Fibroblast of skin of abdomen (primary cell): ENCODE measurements at places on chromosomes 2 and 18.
A peak's percentile ranks its signal among the peaks of the same experiment; 100 is the strongest.

GRCh38 chr2:156540706-156541105 is 104.5 kb downstream of the GPD2 start:
- DNase-seq = no peak

DNA sequence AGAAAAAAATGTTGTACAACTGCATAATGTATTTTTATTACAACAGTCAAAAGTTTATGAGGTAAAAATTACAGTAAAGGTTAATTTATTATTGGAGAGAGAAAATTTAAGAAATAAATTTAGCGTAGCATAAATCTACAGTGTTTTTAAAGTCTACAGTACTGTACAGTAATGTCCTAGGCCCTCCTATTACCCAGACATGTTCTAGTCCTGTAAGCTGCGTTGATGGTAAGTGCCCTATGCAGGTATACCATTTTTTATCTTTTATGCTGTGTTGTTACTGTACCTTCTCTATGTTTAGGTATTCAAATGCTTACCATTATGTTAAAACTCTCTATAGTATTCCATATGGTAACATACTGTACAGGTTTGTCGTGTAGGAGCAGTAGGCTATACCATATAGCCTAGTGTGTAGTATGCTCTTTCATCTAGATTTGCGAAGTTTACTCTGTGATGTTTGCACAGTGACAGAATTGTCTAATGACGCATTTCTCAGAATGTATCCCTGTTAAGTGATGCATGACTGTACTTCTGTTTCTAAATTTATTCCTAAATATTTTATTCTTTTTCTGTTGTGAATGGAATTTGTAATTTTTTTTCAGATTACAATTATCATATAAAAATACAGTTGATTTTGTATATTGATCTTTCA is 24.5 kb downstream of the ABI2 start:
- no peak for DNase-seq

GRCh38 chr18:770583-770961 is 41.5 kb downstream of the YES1 start:
- DNase-seq = no peak

GRCh38 chr2:172333235-172333977 is 94.0 kb upstream of the ITGA6 start:
- DNase-seq = no peak

DNA sequence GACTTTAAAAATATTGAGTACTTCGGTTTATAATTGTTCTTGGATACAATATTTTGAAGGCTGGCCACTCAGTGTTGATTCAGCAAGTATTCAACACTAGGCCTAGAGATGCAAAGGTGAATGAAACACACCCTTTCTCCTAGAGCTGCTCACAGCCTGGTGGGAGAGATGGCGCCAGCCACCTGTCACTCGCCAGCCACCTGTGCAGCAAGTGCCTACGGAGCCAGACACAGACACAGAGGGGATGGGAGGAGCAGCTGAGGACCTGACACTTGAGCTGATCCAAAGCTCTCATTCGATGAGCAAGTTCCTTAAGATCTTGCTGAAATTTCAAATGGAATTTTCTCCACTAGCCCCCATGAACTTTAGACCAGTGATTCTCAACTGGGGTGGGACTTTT is 151.1 kb upstream of the RIOK3 start:
- DNase-seq = no peak

DNA sequence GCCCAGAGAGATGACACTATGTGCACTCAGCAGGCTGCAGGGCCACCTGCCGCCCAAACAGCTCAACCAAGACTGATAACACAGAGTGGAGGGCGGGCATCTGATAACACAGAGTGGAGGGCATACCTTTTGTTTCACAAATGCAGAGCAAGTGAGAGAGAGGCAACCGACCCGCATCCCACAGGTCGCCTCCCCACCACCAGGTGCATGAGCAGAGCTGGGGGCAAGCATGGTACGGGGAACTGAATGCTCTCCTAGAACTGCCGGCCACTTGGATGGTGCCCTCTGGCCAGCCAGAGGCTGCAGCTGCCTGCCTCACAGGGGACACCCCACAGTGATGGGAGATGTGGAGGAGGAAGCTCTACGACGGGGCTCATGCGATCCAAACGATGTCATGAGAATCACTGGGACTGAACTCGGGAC is 49.5 kb downstream of the ANO7 start:
- no peak for DNase-seq

- no peak for DNase-seq
Observed at GRCh38 chr2:171787333-171788072, 100.2 kb downstream of the DYNC1I2 start.

- DNase-seq = no peak
Observed at GRCh38 chr2:113032737-113033136, 19.9 kb downstream of the IL36B start.

DNA sequence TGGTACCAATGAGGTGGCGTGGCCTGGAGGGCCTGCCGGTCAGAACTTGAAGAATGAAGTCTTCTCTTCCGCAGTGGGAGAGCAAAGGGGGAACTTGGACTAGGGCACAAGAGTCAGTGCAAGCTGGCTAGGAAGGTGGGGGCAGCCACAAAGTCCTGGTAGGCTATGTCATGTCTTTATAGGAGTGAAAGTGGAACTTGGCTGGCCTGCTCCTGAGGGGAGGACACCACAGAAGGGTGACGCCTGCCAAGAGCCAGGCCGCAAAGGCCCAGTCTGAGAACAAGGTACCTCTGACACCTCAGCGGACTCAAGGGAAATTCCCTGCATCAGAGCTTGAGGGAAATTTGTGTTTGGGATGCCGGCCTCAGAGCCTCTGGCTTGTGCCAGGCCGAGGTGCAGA is 32.2 kb upstream of the MAP3K20 start:
- no peak for DNase-seq

DNA sequence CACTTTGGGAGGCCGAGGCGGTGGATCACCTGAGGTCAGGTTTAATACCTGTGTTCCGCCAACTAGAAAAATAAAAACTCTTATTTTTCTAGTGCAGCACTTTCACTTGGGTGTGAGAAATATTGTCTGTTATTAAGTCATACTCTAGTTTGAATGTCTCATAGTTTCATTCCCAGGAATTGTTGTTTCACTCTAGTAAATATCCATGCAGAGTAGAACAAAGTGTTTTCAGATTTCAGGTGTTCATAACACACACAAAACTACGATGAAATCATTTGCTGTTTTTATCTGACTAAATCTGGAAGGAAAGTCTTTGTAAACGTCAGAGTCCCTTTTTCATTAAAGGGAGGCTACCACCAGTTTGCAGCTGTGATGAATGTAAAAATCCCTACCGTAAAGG is 4.0 kb downstream of the FAM117B start:
- DNase-seq = no peak

GRCh38 chr18:79819064-79819967 is 21.6 kb downstream of the KCNG2 start:
- DNase-seq = no peak

- no peak for DNase-seq
Observed at GRCh38 chr2:88808083-88808482, 116.6 kb downstream of the RPIA start.

DNA sequence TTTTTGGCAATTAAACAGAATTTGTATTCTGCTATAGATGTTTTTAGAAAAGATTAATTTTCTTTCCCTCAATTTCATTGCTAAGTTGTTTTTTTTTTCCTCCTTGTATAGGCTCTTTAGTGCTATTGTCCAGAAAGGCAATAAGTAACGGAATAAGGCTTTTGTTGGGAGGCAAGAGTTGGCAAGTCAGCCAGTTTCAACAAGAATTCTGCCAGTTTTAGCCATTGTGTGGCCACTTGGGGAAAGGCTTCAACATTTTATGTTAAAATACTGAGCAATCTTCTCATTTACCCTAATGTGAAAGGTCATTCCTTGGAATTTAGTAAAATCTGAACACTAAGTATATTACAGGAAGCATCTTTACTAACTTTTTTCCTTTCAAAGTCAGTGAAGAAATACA is 9.6 kb downstream of the CALCRL start:
- DNase-seq = no peak

GRCh38 chr2:181457741-181458425 is 697 bp downstream of the ITGA4 start:
- DNase-seq = peak; percentile 54

GRCh38 chr2:149658553-149658952 is 71.0 kb upstream of the MMADHC start:
- no peak for DNase-seq

DNA sequence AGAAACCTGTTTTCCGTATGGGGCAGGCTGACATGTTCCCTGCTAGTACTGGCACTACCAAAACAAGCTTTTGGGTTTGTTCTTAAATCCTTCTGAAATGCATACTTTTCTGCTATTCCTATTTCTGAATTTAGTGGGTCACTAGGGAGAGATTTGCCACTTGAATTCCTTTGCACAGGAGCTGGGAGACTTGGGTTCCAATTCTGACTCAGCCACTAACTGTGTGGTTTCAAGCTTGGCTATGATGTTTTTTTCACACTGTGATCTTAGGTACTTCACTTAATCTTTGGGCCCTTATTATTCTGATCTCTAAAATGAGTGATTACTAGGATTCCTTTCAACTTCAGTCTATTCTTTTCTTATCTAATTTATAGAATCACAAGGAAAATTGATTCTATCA is 105.5 kb downstream of the BCL11A start:
- no peak for DNase-seq

DNA sequence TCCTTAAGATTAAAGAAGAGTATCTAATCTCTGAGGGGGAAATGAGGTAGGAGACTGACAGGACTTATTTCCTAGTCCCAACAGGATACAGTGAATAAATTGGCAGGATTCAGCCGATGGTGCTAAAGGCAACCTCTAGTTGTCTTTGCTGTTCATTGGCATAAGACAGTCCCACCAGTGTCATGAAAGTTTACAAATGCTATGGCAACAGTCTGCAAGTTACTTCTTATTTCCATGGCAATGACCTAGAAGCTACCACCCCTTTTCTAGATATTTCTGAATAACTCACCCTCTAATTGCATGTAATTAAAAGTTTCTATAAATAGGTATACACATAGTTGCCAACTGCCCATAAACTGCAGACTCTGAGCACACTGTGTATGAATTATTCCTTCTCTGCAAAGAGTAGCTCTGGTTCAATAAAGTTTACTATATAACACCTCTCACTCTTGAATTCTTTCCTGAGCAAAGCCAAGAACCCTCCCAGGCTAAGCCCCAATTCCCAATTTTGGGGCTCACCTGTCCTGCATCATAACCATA is 172.7 kb upstream of the LRATD1 start:
- no peak for DNase-seq

DNA sequence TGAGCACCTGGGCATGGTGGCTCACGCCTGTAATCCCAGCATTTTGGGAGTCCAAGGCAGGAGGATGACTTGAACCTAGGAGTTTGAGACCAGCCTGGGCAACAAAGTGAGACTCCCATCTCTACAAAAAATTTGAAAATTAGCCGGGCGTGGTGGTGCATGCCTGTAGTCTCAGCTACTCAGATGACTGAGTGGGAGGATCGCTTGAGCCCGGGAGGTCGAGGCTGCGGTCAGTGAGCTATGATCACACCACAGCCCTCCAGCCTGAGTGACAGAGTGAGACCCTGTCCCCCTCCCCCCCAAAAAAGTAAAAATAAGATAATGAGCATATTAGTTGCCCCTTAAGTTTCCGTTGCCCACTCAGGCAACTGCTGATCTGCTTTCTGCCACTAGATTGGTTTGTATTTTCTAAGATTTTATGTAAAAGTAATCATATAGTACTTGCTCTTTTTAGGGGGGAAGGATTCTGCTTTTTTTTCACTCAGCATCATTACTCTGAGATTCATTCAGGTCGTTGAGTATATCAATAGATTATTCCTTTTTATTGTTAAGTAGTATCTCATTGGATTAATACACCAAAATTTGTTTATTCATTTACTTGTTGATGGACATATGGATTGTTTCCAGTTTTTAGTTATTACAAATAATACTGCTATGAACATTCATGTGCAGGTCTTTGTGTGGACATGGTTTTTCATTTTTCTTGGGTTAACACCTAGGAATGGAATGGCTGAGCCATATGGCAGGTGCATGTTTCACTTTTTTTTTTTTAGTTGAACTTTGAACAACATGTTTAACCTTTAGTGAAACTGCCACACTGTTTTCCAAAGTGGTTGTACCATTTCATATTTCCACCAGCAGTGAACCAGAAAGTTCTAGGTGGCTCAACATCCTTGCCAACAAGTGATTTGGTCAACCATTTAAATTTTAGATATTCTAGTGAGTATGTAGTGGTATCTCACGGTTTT is 75.0 kb upstream of the SPRED2 start:
- no peak for DNase-seq

GRCh38 chr2:64751286-64752260 is 97.9 kb upstream of the SERTAD2 start:
- DNase-seq = peak; percentile 100

- DNase-seq = no peak
Observed at GRCh38 chr2:216657086-216657855, 24.1 kb downstream of the IGFBP2 start.

- no peak for DNase-seq
Observed at GRCh38 chr2:194494401-194494800, 1162.6 kb upstream of the SLC39A10 start.

GRCh38 chr2:46410273-46411244 is 68.8 kb upstream of the TMEM247 start:
- DNase-seq = no peak

DNA sequence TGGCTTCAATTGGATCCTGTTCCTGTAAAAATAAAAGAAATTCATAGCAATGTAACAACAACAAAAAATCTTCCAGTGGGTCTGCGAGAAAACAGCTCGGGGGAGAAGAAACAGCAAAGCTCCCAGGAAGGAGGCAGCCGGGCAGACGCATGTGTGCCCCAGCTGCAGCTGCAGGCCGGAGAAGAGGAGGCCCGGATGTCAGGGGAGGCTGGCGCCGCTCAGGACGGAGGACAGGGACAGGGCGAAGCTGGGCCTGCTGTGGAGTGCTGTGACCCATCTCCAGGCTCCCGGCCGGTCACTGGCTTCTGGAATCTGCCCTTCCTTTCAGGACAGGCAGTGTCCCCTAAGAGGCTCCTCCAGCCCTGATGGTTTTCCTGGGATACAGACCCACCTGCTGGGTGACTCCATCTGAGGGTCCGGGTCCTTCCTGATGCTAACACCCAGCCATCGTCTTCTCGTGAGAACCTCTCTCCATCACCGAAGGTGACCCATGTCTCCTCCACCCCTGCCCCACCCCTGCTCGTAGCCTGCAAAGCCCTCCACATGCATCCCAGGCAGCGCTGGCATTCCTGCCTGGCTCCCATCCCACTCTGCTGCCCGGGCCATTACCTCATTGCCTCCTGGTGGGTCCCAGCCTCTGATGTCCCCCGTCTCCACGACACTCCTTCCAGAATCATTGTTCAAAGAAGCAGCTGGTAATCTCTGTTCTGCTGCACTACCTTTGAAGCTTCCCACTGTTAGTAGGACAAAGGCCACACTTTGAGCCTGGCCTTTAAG is 145.4 kb upstream of the TWIST2 start:
- DNase-seq = no peak

- no peak for DNase-seq
Observed at GRCh38 chr2:9162841-9163240, 43.8 kb upstream of the ASAP2 start.

- peak; percentile 50 for DNase-seq
Observed at GRCh38 chr2:121080013-121080772, 204.8 kb downstream of the TFCP2L1 start.

DNA sequence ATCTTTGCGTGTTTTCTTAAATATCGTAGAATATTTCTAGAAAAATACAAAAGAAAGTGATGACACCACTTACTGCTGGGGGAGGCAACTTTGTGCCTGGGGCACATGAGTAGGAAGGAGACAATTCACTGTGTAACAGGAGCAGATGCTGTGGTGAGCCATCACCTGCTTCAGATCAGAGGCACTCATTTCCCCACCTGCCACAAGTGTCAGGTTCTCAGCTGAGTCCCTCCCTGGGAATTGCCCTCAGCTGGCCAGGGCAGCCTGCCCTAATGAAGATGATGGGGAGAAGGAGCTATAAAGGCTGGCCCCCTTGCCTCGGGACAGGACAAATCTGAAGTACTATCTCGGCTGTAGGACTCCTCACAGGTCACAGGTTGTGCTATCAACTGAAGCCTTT is 322.8 kb downstream of the STK39 start:
- no peak for DNase-seq
